ENCODE measurements at places on chromosomes 16 and 17.

DNA sequence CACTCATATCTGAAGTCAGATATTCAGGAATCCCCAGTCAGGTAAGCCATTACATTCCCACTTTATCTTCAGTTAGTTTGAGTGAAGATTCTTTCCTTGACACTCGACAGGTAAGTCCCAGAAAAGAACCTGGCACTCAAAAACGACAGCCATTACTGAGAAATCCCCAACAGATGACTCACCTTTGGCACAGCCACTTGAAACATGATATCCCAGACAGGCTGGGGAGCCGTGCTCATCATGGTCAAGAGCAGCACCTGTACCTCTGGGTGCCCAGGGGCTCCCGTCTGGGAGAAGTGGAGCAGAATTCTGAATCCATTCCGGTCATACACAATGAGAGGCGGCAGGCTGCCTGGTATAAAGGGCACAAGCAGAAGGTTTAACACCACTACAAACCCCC, 16.8 kb upstream of the COG7 start:
- DNase-seq = no peak

- no peak for DNase-seq
These were observed 231.3 kb downstream of the ENGASE start for GRCh38 chr17:79305768-79306423.

DNA sequence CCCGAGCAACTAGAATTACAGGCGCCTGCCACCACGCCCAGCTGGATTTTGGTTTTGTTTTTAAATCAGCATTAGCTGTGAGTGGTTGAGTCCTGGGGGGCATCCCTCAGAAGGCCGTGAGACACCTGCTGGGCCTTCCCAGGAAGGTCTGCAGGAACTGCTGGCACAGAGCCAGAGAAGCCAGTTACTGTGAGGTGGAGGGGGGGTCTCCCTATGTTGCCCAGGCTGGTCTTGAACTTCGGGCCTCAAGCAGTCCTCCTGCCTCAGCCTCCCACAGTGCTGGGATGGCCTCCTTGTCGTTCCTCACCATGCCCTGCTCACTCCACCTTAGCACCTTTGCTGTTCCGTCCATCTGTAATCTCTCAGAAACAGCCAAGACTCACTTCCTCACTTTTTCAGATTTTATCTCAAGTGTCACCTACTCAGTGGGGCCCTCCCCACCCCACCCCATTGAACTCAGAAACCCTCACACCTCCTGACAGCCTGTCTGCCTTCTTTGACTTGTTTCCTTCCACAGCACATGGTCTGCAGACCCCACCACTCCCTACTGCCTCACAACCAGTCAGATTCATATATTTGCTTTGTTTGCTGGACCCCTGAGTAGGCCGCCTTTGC, 62.3 kb downstream of the WSB1 start:
- no peak for DNase-seq

GRCh38 chr17:50495918-50496317, 12.3 kb upstream of the MYCBPAP start:
- DNase-seq = no peak

GRCh38 chr17:29107933-29108822, 65.2 kb downstream of the PIPOX start:
- no peak for DNase-seq

- DNase-seq = peak; percentile 37
These were observed 149.9 kb downstream of the CLEC16A start for GRCh38 chr16:11094075-11094856.

DNA sequence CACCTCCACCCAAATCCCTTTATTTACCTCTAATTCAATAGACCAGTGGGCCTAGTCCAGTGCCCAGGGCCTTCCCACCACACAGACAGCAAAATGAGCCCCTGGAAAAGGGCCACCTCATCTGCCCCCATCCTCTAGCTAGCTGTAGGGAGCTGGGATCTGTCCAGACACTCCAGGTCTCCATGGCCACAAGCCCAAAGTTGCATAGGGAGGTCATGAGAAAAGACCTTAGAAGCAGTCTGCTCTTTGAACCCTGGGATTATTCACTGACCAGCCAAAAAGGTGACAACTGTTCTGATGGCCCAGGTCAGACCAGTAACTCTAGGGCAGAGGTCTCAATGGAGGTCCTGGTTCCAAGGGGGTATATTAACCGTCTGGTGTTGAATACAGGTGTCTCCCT, 2.0 kb downstream of the CUEDC1 start:
- no peak for DNase-seq

DNA sequence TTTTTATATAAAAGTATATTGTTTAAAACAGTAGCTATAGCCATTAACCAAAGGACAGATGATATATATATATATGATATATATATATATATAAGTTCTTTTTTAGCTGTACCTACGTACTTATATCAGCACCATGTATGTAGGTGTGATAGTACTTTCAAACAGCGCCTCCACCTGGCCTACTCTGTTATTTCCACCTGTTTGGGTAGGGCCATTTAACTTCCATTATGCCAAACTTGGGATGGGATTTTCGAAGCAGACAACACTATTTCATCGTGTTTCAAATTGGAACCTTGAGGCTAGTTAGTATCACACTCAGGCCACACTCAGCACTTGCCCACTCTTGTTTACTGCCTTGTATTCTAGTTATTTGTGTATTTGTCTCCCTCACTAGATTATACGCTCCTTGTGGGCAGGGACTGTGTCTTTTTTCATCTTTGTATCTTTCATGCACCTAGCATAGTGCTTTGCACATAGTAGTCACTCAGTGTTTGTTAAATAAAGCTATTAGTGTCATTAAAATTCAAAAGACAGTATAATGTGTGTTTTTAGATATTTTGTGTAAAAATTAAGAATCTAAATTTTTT, 11.8 kb upstream of the CLTC start:
- DNase-seq = no peak

DNA sequence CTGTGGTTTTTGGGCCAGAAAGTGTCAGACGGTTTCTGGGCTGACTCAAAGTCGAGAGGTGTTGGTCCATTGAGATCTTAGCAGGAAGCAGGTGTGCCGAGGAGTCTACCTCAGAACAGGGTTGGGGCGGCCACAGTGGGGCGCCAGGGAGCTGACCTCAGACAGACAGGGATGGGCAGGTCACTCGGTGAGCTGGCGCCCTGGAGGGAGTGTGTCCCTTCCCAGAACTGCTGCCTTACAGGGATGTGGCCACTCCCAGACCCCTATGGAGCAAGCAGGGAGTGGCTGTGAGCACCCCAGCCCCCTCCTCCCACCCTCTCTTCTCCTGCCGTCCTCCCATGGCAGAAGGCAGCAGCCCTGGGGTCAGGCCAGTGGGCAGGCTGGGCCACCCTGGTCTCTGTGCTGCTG, 14.0 kb upstream of the DPEP1 start:
- no peak for DNase-seq

- DNase-seq = no peak
These were observed 2.9 kb upstream of the PGS1 start for GRCh38 chr17:78375401-78376151.

GRCh38 chr17:6577686-6578263, 21.4 kb upstream of the PITPNM3 start:
- no peak for DNase-seq

GRCh38 chr17:35086931-35087573, 23.5 kb upstream of the RFFL start:
- no peak for DNase-seq

- no peak for DNase-seq
These were observed 91.8 kb upstream of the TMEM132E start for GRCh38 chr17:34487626-34488025.
